Esophagus muscularis mucosa (tissue), 4 donors: ENCODE measurements at places on chromosomes 3 and 15. TPM values are rescaled to one million over a fixed set of nuclear protein-coding genes. Genes with fewer than 3 reads are reported as not detected.

HCLS1 gene
- 42.8 TPM for total RNA-seq

MGLL gene
- total RNA-seq, result 155 TPM

TMC3 gene
- total RNA-seq, result 0.42 TPM

PTH1R gene
- total RNA-seq, result 21.6 TPM

- H3K4me3 ChIP-seq, result no peak overlapping the region
- no peak for DNase-seq
- peaks cover 71% of the 10 kb centered on the region for H3K4me1 ChIP-seq
Measured at GRCh38 chr3:127717357-127718244, 44.8 kb downstream of the ABTB1 start.

DNA sequence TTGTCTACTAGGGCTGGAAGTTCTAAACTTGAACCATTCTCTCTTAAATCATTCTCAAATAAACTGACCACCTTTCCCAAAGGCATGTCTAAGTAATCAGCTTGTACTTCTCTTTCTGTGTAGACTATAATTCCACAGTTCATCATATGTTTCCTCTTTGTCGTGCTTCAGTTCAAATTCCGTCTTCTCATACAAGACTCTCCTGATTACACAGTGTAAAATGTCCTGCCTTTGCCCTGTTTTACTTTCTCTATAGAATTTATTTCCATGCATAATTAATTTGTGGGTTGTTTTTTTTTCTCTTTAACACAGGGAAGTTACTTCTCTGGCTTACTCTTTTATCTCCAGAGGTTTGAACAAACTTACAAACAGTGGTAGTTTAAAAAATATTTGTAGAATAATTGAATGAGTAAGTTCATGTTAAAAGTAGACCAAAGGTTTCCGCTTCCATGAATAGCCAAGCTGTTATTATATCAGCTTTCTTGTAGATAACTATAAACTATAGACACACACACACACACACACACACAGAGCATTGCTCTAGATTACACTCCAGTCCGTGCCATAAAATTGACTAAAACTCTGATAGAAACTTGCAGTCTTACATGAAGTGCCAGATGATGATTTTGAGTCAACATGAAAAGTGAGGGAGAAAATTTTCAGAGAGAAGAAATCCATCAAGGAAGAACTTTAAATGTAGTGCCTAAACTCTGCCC, 119.0 kb downstream of the SUCNR1 start:
- no peaks in the 10 kb centered on the region for H3K4me1 ChIP-seq

DNA sequence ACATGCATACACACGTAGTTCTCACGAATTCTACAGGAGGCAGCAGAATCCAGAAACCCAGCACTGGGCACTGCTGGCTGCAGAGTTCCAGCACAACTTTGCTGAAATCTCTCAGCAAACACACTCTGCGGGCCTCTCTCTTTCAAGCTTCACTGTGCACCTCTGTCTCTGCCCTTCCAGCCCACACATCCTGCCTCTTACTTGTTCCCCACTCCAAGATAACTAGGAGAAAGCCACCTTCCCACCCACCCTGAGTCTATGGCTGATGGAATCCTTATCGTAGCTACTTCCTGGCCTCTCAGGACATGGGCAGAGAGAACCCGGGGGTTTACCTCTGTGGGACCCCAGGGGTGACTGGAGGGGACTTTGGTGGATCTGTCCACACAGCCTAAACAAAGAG, 11.9 kb downstream of the ANP32A start:
- no peak for DNase-seq
- no peak overlapping the region for H3K27ac ChIP-seq
- H3K27me3 ChIP-seq, result no peaks in the 10 kb centered on the region
- no peak overlapping the region for H3K4me3 ChIP-seq
- no peaks in the 10 kb centered on the region for H3K36me3 ChIP-seq
